GM20000 (cell line): ENCODE measurements at places on chromosomes 13 and 19.

GRCh38 chr13:28707629-28708427 lies 10.9 kb downstream of the SLC46A3 start:
- DNase-seq: peak; percentile 60

DNA sequence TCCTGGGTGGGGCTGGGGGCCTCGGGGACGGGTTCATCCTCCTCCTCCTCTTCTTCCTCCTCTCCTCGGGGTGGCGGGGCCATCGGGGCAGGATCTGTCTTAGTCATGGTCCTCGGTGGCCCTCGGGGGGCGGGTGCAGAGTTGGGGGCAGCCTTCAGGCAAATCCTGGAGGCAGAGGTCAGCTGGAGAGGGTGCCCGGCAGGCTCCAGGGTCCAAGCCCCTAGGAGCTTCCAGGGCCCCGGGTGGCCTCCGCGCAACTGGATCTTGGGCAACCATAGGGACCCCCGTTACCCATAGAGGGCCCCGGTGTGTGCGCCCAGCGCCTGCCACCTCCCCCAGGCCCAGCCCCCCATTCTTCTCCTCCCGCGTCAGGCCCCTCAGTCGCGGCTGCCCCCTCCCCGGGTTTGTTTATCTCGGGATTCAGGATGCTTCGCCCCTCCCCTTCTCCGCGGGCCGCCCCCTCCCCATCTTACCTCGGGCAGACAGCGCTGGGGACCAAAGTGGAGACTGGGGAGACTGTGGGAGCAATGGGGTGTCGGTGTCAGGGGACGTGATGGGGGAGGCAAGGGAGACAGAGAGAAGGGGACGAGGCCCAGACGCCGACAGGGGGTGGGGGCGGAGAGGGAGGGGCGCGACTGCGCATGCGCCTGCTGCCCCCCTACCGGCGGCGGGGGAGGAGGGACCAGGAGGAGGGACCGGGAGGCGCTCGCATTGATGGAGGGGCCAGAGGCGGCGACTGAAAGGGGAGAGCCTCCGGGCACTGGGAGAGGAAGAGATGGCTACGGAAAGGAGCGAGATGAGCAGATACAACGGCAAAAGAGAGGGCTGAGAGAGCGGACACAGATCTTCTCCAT lies at the start of gene CLIP3:
Gene CLIP3 (minus strand): TSS at position 623 of the 854 bp plus-strand sequence. CDS start 516 bp downstream, at position 107.
- DNase-seq: peak; percentile 92

GRCh38 chr19:530134-531008 lies 1.2 kb upstream of the CDC34 start:
- no peak for DNase-seq

DNA sequence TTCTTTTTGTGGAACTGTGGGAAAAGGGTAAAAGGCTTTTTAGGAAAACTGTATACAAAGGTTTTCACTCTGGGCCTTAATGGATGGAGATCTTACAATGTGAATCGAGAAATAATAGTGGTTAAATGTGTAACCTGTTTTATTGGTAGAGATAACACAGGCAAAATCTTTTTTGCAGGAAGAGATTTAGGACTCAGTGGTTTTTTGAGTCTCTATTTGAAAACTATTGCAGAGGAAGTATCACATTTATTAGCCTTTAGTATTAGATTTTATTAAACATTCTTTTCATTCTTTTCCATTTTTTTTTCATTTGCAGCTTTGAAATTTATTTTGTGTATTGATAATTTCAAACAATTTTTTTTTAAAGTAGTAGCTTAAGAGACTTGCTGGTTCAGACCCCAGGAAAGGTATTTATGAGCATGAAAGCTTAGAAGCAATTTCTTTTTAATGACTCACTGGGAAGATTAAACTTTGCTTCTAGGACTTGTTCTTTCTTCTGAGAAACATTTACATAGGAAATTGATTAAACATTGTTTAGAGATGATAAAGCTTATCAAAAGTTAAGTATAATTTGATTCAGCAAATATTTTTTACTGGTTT lies 10.5 kb downstream of the KLF5 start:
- DNase-seq: no peak

GRCh38 chr19:39316627-39317321 lies 3.9 kb downstream of the LRFN1 start:
- no peak for DNase-seq

- no peak for DNase-seq
These were observed 43.9 kb upstream of the C1QTNF9B start for GRCh38 chr13:23941211-23941610.

- DNase-seq: peak; percentile 47
These were observed at the start of gene GIPC3 for GRCh38 chr19:3585301-3586126. Gene GIPC3 (plus strand): TSS chr19:3585478. CDS start chr19:3585598, 120 bp downstream.

- DNase-seq: no peak
These were observed 1.8 kb downstream of the ACOD1 start for GRCh38 chr13:76950101-76950500.

GRCh38 chr13:48505597-48506091 lies 27.2 kb downstream of the RCBTB2 start:
- DNase-seq: peak; percentile 49

DNA sequence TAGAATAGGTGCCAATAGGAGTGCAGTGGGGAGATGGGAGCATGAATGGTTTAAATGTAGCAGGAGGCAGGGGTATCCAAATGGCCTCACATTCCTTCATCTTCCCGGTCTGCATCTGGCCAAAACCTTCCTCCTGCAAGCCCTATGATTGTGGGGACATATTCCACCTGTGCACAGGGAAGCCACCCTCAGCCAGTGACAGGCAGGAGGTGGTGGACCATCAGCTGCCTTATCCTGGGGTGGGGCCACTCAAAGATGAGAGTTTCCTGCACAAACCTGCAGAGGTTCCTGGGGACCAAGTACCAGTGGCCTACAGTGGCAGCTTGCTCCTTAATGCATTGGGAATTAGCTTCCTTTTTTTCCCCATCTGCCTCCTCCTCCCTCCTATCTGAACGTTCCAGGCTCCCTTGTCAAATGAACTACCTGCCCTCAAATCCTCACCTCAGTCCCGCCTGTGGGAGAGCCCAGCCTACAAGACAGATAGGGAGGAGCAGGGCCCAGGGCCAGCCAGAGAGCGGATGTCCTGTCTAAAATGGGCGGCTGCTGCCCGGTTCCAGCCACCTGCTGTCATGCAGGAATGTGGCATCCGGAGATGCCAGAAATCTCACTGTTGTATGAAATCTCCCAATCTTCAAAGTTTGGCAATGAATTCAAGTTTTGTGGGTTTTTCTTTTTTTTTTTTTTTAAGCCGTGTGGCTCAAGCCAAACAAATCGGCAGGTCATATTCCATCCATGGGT lies 85.0 kb downstream of the TSHZ3 start:
- no peak for DNase-seq

DNA sequence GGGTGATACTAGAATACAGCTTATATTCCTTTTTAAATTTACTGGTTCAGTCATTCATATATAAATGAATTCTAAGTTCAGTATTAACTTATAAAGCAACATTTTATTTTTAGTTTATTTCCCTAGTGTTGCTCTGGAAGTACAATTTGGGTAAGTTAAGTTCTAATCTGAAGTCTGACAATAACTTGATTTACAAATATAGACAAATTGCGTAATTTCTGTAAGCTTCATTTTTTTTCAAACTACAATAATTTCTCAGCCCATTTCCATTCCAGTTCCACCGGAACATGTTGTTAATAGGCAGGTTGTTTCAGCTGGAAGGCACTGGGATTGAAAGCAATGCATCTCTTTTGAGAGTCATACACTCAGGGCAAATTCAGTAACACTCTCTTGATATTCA lies 2000.7 kb downstream of the OLFM4 start:
- no peak for DNase-seq

GRCh38 chr19:51337141-51337860 lies 4.6 kb downstream of the VSIG10L start:
- no peak for DNase-seq

GRCh38 chr13:109606520-109606919 lies 179.9 kb downstream of the IRS2 start:
- no peak for DNase-seq

GRCh38 chr13:109162248-109163036 lies 533.0 kb downstream of the MYO16 start:
- peak; percentile 84 for DNase-seq

DNA sequence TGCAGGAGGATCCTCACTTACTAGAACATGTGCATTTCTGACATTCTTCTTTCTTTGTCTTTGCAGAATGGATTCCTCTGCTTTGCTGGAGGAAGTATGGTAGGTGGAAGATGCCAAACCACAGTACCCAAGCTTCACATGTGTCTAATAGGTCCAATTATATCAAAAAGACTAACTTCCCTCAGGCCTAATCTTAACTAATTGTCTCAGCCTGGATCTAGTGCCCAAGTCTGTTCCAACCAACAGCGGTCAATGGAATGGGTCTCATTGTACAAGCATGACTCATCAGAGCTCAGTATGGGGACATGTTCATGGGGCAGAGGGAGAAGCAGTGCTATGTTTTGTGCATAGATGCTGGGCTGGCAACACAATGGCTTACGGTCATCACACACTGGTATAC lies 81.6 kb upstream of the CSNK1A1L start:
- no peak for DNase-seq

DNA sequence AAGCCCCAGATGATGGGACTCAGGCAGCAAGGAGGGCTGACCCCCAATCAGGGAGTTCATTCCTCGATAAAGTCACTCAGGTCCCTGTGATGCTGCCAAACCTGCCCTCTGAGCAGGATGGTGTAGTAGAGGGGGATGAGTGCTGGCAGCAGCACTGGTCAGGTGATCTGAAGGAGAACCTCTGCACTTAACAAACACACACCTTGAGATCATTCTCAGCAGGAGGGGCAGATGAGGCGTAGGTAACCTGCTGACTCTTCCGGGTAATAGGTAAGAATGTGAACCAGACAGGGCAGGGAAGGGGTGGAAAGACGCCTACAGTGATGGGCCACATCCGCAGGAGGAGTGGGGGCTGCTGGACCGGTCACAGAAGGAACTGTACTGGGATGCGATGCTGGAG lies 3.2 kb downstream of the ZNF446 start:
- DNase-seq: no peak

- peak; percentile 33 for DNase-seq
These were observed 25.2 kb upstream of the KATNAL1 start for GRCh38 chr13:30332456-30333143.

- no peak for DNase-seq
These were observed 80.3 kb upstream of the UQCRFS1 start for GRCh38 chr19:29293292-29293691.

- DNase-seq: no peak
These were observed 192.8 kb downstream of the TM9SF2 start for GRCh38 chr13:99693852-99694611.

DNA sequence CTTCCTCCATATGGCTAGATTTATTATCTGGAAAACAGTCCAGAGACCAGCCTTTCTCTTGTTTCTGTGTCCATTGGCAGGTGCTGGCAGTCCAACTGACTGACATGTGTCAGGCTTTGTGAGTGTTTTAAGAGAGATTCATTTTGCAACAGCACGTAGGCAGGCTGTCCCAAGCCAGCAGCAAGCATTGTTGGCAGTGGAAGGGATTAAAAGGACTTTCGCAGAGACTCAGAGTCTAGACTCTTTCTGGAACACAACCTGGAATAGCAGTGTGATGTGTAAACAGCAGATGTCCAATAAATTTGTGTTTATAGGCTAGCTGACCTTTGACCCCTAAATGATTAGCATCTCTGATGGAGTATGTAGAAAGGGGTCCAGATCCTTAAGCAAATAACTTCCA lies 222.2 kb upstream of the SERP2 start:
- DNase-seq: no peak

DNA sequence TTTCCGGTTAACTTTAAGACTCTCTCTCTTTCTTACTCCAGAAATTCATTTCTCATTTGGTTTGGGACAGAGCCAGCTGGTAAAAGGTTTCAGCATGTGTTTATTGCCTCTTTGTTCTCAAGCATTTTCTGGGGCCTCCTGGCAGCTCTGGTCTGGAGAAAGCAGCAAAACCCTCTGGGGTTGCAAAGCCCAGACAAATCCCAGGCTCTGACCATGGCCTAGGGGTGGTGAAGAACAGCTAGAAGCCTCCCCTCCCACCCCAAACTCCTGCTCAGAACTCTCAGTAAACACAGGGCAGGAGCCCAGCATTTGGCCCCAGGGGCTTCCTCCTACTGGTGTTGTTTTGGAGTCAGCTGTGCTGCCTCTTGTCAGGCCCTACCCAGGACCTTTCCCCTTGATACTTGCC lies 124.2 kb upstream of the SERP2 start:
- no peak for DNase-seq

GRCh38 chr19:30153326-30154210 lies 211.5 kb downstream of the URI1 start:
- DNase-seq: peak; percentile 78

DNA sequence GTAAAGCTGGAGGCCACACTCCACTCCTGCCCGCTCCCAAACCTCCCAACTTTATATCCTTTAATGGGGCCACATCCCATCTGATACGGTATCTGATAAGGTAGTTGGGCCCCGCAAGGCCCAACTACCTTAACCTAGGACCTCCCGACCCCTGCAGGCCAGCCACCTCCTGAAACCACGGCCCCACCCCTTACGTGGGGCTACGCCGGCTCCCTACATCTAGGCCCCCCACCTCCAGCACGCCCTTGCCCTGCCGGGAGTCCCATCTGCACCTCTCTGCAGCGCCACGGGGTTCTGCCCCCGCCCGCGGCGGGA lies 2.2 kb downstream of the IGFLR1 start:
- DNase-seq: no peak

DNA sequence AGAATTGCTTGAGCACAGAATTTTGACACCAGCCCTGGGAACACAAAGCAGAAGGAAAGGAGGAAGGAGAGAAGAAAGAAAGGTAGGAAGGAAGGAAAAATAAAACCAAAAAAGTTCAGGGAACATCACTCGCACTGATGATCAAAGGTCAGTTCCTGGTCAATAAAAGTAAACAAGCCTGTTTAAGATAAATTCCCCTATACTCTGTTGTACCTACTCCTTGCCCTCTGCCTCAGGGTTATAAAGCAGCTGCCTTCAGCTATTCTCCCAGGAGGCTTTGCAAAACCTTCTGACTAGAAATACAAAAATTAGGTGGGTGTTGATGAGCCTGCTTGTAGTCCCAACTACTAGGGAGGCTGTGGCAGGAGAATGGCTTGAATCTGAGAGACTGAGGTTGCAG lies 14.9 kb upstream of the ZNF91 start:
- no peak for DNase-seq

GRCh38 chr13:43911278-43911677 lies 31.6 kb downstream of the LACC1 start:
- no peak for DNase-seq

GRCh38 chr19:56211718-56212117 lies 9.6 kb downstream of the ZSCAN5C start:
- DNase-seq: no peak

GRCh38 chr19:10471909-10472308 lies 31.2 kb downstream of the KEAP1 start:
- no peak for DNase-seq

DNA sequence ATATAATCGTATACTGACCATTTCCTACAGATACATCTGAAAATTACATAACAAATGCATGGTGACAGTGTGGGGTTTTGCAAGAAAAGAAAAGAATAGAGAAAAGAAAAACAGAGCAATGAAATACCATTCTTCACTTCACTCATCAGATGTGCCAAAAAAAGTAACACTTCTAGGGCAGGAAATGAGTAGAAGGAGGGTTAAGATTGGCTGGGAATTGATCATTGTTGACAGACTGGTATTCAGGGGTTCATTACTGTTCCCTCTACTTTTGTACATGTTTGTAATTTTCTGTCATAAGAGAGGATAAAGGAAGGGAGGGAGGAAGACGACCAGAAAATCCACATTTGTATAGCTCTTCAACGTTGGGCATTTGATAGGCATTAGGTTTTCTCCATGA lies 31.5 kb downstream of the ABCC4 start:
- DNase-seq: no peak

GRCh38 chr13:102017248-102017647 lies 384.6 kb downstream of the FGF14 start:
- no peak for DNase-seq

GRCh38 chr13:30016398-30016797 lies 166.0 kb upstream of the UBL3 start:
- DNase-seq: no peak

GRCh38 chr13:40564342-40565001 lies 102.0 kb downstream of the FOXO1 start:
- peak; percentile 36 for DNase-seq
